Astrocyte of the spinal cord (primary cell): ENCODE measurements at places on chromosomes 13 and 19.

DNA sequence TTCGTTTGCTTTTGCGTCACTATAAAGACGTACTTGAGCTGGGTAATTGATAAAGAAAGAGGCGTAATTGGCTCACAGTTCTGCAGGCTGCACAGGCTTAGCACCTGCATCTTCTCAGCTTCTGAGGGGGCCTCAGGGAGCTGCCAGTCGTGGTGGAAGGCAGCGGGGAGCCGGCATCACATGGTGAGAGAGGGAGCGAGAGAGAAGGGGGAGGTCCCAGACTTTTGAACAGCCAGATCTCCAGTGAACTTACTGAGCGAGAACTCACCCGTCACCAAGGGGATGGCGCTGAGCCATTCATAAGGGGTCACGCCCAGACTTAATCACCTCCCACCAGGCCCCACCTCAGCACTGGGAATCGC, 58.7 kb upstream of the F7 start:
- DNase-seq: no peak

DNA sequence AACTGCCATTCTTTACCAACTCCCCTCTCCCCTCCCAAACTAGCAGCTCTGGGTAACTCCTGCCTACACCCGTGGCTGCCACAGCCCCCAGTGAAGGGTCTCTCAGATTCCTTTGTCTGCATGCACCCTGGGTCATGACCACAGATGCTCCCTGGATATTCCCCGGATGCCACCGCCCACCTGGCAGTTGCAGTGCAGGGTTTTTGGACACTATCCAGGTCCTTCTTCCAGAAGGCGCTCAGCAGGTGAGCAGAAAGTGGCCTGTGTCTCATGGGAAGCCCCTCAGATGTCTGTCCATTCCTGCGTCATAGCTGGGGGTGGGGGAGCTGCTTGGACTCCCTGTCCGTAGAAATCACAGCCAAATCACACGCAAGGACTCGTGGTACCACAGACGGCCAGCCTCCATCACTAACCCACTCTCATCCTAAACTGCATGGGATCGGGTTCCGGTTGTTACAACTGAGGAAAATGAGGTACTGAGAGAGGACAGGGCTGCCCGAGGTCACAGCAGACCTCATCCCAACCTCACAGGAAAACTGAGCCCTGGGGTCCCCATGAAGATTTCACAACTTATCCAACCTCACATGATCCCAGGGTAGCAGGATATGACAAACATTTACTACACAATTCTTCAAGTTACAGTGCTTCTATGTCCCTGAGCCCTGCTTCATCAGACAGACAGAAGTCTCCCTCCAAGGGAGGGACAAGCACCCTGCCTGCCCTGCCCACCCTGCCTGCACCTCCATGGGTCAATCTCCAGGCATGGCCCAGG, 38.6 kb downstream of the ELL start:
- no peak for DNase-seq

GRCh38 chr19:49977881-49978280, 16.9 kb upstream of the SIGLEC11 start:
- no peak for DNase-seq

DNA sequence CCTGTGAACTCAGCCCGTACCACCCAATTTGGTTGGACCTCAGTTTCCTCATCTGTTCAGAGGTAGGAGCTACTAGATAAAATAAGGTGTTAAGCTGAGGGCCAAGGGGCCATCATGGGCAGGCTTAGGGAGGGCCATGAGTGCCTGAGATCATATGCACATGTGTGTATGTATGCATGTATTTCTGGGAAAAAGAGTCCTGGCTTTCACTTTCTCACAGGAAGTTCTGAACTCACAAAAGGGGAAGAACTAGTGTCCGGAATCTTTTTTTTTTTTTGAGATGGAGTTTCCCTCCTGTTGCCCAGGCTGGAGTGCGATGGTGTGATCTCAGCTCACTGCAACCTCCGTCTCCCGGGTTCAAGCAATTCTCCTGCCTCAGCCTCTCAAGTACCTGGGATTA, 18.9 kb downstream of the TGFB1 start:
- no peak for DNase-seq

GRCh38 chr19:19234220-19234816, 22.6 kb downstream of the NCAN start:
- no peak for DNase-seq

DNA sequence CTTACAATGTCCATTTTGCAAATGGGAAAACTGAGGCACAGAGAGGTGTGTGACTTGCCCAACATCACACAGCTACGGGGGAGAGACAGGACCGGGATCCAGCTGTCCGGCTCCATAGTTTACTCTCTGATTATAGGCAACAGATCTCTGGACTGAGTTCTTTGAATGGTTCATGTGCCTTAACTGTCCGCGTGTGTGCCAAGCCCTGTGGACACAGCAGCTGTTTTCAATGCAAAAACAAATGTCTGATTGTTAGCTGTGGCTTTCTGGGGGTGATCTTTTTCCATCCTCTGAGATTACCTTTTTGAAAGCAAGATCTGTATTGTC, 94.1 kb downstream of the KL start:
- DNase-seq: no peak

DNA sequence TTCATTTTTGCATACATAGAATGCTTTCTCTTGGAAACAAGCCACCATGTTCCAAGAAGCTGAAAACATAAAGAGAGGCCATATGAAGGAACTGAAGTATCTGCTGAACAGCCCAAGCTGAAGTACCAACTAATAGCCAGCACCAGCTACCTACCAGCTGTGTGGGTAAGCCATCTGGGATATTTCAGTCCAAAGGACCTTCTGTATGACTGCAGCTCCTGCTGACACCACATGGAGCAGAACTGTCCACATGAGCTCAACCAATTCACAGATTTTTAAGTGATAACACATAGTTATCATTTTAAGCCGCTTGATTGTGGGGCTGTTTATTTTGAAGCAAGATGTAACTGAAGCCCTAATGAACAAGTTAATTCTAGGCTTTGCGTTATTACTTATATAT, 621.1 kb upstream of the KLHL1 start:
- DNase-seq: no peak

DNA sequence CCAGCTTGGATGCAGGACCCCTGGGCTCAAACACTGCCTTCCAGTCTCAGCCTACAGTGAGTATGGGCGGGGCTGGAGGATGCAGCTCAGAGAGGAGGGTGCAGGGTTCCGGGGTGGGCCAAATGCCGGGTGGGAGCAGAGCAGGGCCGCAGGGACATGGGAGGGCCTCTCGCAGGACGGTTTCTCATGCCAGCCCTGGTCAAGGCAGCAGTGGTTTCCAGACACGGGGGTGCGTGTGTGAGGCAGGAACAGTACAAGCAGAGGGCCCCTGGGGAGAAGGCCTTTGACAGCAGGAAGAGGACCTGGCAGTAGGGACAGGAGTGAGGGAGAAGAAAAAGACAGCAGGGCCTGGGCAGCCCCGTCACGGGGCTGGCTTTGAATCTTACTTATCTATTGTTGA, 34.1 kb downstream of the CRTC1 start:
- no peak for DNase-seq

- DNase-seq: no peak
Measured at GRCh38 chr19:13297023-13297422, 146.8 kb downstream of the IER2 start.

- no peak for DNase-seq
Measured at GRCh38 chr13:99250982-99251825, 7.0 kb downstream of the GPR18 start.

GRCh38 chr13:31749929-31750328, 10.6 kb downstream of the RXFP2 start:
- DNase-seq: peak; percentile 90

DNA sequence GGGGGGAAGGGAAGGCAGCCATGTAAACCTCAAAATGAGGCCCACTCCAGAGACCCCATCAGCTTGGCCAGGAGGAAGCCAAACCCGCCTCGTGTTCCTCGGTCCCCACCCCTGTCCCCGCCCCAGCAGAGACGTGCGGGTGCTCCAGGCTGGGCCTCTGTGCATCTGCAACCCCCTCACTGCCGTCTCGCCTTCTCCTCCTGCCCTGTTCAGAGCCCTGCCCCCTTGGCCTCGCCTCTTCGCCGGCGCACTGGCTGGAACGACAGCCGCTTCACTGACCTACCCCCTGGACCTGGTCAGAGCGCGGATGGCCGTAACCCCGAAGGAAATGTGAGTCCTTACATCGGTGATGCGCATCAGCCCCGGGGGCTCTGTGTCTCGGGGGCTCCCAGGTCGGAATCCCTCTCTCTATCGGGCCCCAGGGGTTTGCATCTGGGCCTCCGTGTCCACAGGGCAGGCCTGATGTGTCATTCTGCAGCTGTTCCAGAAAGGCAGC, 32.2 kb downstream of the TMEM161A start:
- no peak for DNase-seq

DNA sequence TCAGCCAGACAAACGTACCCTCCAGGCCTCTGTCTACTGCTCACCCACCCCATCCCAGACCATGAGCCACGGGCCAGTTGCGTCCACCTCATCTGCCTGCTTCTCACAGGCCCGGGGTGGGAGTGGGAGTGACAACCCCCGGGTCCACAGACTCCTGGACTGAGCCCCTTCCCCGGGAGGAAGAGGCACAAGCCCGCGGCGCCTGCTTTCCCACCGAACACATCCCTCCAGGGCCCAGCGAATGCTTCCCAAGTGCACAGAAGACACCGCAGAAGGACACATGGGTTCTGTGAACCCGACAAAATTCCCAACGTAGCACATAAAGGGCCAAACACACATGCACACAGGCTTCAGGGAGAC, 18.0 kb upstream of the PLPP2 start:
- no peak for DNase-seq

DNA sequence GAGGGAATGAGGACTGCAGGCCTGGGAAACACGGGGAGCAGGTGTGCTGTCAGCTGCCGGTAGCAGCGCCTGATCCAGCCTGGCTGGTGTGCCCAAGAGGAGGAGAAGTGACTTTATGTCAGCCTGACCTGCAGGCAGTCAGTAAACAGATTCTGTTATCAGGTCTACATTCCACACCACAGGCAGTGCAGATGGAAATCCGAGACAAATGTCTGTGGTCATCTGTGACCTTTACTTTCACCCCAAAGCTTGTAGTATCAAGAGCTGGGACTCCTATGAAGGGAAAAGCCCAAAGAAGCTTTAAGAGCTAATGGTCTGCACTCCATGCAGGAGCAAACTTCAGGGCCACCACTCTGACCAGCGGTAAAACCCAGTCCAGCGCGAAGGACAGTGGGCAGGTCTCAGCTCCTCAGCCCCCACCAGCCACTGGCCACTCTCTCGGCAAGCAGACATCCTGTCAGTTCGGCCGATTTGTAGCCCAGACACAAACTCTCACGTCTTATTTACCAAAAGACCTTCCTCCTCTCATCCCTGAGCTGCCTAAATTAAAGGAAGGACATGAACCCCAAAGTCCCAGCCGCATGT, 7.7 kb downstream of the EPS15L1 start:
- peak; percentile 38 for DNase-seq

- no peak for DNase-seq
Measured at GRCh38 chr13:24277761-24278160, 31.6 kb upstream of the C1QTNF9 start.

DNA sequence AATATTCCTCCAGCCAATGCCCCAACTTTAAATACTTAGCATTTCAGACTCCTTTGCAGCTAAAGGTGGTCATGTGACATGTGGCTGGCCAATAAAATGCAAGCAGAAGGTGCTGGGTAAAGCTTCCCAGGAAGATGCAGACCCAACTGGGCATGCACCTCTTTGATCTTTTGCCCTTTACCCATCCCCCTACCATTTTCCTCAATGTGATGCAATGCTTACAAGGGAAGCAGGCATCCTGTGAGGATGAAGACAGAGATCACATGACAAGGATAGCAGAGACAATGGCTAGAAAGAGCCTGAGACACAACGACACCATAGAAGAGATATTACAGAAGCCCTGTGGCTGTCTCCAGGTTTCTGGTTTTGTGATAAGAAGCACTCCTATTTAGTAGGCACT, 2.1 kb upstream of the WASF3 start:
- DNase-seq: no peak

- DNase-seq: no peak
Measured at GRCh38 chr19:41912899-41913537, 15.2 kb downstream of the ERFL start.

- no peak for DNase-seq
Measured at GRCh38 chr13:85140192-85140591, 659.0 kb downstream of the SLITRK6 start.

DNA sequence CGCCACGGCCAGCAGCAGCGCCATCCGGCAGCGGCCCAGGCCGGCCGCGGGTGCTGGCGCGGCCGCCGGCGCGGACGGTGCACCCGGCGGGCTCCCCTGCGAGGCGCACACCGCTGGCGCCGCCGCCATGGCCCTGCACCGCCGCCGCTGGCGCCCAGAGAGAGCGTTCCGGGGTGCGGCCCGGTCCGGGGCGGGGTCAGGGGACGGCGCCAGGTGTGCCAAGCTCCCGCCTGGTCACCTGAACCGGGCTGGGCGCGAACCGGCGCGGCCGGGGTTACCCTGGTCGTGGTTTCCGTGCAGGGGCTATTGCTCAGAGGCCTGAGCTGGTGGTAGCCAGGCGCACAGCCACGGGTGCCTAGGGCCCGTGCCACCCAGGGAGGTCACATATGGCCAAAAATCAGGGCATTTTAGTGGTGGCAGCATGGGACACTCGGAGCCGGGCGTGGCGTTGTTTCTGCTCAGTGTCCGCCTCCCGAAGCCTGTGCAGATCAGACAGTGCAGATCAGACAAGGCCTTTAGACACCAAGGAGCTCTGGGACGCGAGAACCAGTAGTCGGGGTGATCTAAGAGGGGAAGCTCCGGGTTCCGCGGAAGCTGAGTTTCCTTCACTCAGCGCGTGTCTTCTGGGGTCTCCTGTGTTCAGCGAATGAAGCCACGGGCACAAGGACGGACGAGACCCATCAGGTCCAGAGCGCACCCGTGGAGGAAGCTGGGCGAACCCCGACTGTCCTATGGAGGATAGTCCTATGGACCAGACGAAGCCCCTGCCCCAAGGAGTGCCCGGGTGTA, at the start of gene TMEM238:
Gene TMEM238, minus strand, starts transcription at position 162 of the 789 bp plus-strand sequence. Its CDS starts 33 bp downstream, at position 129.
- DNase-seq: no peak

DNA sequence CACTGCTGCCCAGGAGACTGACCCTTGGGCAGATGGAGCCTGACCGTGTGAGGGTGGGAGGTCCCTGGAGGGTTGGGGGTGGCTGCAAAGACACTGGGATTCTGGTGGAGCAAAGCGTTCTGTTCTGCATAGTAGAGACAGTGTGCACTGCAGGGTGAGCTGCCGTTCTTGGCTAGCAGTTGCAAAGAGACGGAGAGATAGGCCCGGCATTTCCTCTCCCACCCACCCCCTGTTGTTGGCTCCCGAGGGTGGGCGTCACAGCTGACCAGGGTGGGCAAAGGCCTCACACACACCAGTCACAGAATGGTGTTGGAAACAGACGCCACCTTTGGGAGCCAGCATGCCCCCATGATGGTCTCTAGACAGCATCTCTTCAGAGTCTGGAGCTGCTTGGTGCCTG, 11.4 kb downstream of the TMEM255B start:
- no peak for DNase-seq

- peak; percentile 51 for DNase-seq
Measured at GRCh38 chr13:23488442-23488841, 54.9 kb upstream of the SACS start.
